Esophagus mucosa (tissue), 1 donor: ENCODE measurements at places on chromosomes 12 and 14. TPM values are rescaled to one million over a fixed set of nuclear protein-coding genes. Genes with fewer than 3 reads are reported as not detected.

GRCh38 chr14:38226366-38226765, 18.7 kb downstream of the SSTR1 start:
- ATAC-seq = no peak

GRCh38 chr14:89186856-89187376, 230.1 kb downstream of the FOXN3 start:
- peak; percentile 34 for ATAC-seq

- no peak for ATAC-seq
Measured at GRCh38 chr14:33755358-33755757, 195.5 kb downstream of the EGLN3 start.

DNA sequence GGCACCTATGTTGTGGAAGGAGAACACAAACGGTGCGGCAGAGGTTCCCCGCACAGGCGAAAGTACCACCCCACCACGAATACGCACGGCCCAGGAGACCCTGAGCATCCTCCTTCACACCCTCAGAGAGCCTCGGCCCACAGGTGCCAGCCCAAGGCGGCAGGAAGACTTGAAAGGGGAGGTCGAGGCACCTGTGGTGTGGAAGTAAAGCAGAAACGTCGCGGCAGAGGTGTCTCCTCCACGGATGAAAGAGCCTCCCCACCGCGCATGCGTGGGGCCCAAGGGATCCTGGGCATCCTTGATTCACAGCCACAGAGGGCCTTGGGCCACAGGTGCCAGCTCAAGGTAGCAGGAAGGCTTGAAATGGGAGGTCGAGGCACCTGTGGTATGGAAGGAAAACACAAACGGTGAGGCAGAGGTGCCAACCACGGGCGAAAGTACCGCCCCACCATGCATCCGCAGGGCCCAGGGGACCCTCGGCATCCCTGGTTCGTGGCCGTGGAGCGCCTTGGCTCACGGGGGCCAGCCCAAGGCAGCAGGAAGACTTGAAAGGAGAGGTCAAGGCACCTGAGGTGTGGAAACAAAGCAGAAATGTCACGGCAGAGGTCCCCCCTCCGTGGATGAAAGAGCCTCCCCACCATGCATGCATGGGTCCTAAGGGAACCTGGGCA, 380.1 kb downstream of the ALG10 start:
- ATAC-seq = no peak

DNA sequence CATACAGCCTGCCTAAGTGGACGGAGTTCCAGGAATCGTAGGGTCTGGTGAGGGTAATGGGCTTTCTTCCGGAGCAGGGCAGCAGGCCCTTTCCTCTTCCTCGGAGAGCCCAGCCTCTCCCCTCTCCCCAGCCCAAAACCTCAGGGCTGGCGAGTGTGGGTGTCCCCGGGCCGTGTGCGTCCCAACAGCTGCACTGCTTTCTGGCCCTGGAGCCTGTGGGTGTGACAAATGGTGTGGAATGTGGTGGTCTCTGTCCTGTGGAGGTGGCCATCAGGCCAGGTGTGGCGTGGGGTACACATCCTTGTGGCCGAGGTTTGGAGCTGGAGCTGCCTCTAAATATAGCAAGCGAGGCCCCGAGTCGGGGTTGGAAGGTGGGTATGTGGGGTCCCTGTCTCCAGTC, 8.5 kb downstream of the ORAI1 start:
- no peak for ATAC-seq

DNA sequence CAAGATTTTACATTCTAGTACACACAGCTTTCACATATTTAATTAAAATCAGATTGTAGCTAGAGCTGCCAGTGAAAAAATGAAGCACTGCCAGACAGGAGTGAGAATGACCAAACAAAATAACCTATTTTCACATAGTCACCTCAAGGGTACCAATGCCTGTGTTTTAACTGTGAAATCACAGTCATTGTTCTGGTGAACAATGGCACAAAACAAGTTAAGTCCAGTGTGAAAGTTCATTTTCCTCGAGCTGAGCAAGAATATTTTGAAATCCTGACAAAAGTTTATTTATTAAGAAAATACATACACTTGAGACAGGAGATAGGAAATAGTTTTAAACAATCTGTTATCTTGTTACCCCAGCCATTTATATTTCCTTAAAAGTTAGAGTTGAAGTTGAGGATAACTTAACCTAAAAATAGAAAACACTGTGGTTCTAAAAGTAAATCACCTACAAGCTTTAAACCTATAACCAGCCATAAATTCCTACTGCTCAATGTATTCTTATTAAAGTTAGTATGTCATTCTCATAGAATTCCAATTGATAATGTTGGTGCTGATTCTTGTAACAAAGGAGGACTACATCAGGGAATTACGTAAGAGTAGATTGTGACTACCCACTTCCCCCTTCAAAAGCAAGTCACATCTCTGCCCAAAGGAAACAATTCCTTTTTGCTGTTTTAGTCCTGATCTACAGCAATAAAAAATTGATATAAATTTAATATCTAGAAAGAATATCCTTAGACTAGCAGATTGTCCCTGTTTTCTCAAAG, 15.9 kb downstream of the DENND5B start:
- no peak for ATAC-seq

GRCh38 chr14:61281186-61281947, at the start of gene TMEM30B:
Gene TMEM30B (minus strand): TSS chr14:61281338. CDS start chr14:61281147, 191 bp downstream.
- ATAC-seq = peak; percentile 96

DNA sequence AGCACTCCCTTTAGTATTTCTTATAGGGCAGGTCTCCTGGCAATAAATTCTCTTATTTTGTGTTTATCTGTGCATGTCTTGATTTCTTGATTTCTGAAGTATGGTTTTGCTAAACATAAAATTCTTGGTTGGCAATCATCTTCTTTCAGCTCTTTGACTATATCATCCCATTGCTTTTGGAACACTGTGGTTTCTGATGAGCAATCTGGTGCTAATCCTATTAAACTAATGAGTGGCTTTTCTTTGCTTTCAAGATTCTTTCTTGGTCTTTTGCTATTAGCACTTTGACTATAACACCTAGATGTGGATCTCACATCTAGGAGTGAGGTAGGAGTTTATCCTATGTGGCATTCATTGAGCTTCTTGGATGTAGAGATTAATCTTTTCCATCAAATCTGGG, 120.7 kb upstream of the MED13L start:
- ATAC-seq = no peak

GRCh38 chr12:122194804-122195203, 8.7 kb upstream of the B3GNT4 start:
- ATAC-seq = no peak

- no peak for ATAC-seq
Measured at GRCh38 chr14:76780875-76781647, 19.8 kb downstream of the VASH1 start.

Gene PPFIA2
- total RNA-seq = not detected

Gene FGF23
- not detected for total RNA-seq

Gene REP15
- total RNA-seq = 0.40 TPM
